ENCODE measurements at places on chromosomes 13 and 19.

- no peak for DNase-seq
Observed at GRCh38 chr13:23629566-23630272, 59.5 kb downstream of the TNFRSF19 start.

DNA sequence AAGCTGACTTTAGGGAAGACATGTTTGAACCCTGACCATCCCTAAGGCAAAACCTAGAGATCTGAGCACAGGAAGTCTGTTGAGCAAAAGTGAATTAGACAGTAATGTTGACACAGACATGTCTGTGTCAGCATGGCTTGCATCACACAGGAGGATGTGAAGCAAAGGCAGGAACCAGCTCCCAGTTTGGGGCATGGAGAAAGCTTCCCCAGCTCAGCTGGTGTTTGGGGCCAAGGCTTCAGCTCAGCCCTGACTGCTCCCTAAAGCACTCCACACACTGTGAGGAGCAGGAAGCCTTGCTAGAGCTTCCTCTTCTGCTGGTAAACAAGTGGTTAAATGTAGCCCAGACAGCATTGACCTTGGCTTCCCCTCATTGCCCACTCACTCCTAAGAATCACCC is 153.8 kb upstream of the UBL3 start:
- DNase-seq = no peak

DNA sequence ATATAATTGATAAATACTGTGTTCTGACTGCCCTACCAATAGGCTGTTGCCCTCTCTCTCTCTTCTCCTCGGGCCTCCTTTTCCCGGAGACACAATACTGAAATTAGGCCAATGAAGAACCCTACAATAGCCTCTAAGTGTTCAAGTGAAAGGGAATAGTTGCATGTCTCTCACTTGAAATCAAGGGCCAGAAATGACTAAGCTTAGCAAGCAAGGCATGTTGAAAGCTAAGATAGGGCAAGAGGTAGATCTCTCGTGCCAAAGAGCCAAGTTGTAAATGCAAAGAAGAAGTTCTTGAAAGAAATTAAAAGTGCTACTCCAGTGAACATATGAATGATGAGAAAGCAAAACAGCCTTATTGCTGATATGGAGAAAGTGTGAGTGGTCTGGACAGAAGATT is 13.3 kb downstream of the KATNAL1 start:
- no peak for DNase-seq

- no peak for DNase-seq
Observed at GRCh38 chr19:964761-965694, 19.1 kb upstream of the WDR18 start.

- no peak for DNase-seq
Observed at GRCh38 chr13:51605698-51606097, 21.4 kb downstream of the WDFY2 start.

GRCh38 chr13:57558051-57558467 is 73.5 kb upstream of the PCDH17 start:
- DNase-seq = no peak

DNA sequence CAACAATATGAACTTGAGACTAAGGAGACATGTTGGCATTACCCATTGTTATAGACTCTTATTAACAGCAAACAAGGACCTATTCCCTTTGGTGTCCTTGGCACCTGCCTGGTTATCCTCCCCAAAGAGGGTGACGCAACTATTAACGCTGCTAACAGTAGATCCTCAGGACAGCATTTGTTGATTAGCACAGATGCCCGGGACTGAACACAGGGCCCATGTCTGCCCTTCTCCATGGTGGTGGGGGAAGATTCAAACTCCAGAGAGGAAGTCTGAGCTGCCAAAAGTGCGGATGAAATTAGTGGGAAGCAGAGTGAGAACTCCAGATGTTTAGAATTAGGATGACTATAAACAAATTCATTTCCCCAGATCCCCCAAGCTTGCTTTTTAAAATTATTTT is 101.2 kb upstream of the RAP2A start:
- no peak for DNase-seq

- DNase-seq = no peak
Observed at GRCh38 chr13:97130190-97130589, 91.9 kb upstream of the MBNL2 start.

DNA sequence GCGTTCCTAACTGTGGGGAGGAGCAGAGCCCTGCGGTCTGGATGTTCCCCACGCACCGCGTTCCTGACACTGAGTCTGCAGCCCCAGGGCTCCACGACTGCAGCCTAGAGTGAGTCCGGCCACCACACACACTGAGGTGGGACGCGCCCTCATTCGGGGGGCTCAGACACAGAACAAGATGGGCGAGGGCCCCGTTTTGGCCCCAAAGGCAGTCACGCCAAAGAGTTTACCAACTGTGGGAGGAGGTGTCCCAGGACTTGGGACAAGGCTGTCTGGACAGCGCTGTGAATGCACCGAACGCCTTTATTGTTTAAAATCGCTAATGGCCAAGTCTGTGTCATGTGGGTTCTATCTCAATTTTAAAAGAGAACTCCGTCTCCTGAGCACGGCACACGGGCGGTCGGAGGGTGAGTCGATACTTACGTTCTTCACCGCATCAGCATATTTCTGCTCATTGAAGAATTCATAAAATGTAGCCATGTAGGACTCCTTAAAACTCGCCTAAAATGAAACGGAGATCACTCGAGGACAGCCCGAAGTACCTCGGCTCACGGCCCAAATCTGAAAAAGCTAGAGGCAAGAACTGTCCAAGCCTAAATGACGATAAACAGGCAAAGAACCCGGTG is 35.2 kb upstream of the C13orf46 start:
- no peak for DNase-seq

- DNase-seq = no peak
Observed at GRCh38 chr13:113327766-113328471, 30.9 kb downstream of the LAMP1 start.

DNA sequence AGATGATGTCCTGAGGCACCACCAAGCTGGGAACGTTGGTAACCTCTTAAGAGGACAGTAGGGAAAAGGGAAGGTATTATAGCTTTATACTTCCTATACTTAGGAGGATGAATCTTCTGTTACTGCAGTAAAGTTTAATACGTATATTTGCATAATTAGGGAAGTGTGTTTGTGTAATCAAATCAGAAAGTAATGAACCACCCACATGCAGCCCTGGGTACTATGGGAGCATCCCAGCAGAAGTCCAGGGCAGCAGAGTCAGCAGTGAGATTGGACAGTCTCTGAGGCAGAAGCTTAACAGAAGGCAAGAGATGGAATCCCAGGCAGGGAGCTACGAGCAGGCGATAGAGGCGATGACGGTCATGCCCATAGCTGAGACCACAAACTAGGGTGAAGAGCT is 12.5 kb downstream of the SAFB start:
- no peak for DNase-seq

DNA sequence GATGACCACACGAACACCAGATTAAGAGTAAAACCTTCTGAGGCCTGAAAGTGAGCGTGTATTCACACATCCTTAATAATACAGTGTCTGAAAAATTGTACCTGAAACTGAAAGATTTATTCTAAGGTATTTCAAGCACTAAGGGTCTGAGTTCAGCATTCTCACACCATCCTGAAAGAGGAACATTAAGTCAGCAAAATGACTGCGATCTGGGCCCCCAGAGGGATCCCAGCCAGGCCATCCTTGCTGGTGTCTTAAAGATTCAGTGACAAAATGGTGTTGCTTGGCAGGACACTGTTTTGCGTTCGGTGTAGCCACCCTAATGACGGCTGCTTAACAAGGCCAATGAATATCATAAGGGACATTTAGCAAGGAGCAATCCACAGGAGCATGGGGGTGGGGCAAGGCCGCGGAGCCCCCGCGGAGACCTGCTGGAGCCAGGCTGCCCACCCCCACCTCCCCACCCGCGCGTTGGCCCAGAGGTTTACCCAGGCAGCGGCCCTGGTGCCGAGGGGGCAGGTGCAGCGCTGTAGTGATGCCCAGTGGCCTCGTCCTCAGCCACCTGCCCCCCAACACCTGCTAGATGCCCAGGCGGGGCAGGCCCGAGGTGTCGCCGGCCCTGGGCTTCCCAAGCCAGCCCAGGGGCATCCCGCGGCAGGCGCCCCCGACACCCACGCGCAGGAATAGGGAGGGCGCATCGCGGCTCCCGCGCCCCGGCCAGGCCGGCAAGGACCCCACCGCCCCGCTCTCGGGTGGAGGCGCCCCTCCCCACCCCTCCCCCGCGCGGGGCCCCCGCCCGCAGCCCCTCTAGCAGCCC is 742 bp downstream of the NALCN start:
- no peak for DNase-seq

DNA sequence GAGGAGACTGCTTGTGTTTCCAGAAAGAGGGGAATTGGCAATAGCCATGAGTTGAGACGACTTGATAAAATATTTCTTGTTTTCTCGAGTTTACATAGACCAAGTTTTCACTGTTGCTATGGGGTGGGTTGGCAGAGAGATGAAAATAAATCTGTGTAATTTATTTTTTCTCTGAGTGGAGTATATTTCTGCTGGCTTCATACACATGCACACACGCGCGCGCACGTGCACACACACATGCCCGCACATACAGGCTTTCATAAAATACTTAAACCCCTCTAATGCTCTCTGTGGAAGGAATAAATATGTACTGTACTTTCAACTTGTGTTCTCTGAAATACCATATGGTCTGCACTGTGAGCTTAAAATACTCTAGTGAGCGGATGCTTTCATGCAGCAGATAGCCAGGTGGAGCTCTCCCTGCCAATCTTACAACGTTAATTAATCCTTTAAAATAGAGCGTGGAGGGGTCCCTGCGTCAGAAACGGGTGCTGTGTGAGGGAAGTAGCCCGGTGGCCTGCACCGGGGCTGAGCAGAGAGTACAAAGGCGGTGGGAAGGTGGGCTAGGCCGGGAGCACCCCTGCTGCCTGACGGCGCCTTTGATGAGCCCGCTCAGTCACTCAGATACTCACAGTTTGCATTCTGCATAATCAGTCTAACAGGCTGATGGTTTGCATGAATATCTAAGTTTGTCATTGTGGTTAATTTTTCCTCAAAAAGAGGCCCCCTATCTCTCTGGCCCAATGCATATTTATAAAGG is 44.1 kb downstream of the CCNE1 start:
- no peak for DNase-seq

- DNase-seq = no peak
Observed at GRCh38 chr13:53445686-53446085, 417.1 kb downstream of the OLFM4 start.

DNA sequence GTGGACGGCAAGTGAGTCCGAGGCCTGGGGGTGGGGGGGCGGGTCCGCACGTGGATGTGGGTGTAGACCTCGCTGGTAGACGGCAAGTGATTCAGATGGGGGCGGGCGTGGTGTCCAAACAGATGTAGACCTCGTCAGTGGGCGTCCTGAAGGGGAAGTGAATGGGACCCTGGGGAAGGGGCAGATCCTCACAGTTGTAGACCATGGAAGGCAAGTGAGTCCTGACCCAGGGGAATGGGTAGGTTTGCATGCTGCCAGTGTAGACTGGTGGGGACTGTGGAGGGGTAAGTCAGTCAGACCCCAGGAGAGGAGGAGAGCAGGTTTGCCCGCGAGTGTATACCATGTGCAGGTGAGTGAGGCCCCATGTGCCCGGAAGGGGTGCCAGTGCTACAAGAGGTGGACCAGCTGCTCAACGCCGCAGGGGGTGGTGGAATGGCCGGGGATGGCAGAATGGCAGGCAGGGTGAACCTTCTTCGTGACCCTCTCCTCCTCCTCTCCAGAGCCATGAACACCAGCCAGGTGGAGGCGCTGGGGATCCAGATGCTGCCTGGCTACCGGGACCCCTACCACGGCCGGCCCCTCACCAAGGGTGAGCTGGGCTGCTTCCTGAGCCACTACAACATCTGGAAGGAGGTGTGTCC is 22.1 kb downstream of the COLGALT1 start:
- no peak for DNase-seq

- no peak for DNase-seq
Observed at GRCh38 chr19:47796785-47797184, 7.6 kb downstream of the TPRX1 start.

DNA sequence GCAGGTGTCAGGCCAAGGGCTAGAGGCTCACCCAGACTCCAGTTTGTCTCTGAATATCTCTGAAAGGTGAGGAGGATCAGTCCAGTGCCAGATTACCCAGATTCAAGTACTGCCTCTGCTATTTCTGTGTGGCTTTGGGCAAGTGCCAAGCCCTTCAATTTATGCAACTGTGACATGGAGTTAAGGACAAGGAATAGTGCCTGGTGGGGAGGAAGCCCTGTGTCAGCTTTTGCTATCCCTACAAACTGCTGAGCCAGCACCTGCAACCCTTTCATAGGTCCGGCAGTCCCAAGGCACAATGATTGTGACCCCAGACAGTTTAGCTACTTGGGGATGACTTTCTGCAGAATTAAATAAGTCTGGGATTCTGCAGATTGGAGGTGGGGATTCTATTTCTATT is 123.0 kb downstream of the KL start:
- DNase-seq = no peak

DNA sequence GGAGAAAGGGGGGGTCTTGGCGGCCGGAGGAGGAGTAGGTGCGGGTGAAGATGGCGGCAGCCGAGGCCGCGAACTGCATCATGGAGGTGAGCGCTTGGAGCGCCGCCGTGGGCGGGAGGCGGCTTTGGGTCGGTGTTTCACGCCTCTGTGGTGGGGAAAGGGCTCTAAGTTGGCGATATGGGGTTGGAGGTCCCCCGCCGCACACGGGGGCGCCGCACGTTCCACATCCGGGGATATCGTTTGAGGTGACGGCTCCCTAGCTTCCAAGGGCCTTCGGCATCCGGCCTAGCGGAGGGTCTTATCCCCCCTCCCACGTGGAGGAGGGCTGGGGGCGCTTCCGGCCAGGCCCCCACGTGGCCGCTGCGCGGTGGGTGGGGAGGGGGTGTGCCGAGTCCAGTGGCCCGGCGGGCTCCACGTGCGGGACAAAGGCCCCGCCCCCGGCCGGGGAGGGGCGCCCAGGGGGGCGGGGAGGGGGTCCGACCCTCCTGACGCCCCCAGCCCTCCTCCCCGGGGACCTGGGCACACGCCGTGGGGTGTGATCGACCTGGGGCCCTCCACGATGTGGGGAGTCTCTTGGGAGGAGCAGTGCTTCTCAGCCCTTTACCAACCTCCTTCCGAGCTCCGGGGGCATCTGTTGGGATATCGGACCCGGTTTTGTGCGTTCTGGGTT is at the start of gene PRMT1:
TSS of gene PRMT1 (plus strand) at position 41 of the 670 bp plus-strand sequence. CDS start at position 51, 10 bp downstream.
- no peak for DNase-seq

- DNase-seq = no peak
Observed at GRCh38 chr19:14502334-14503092, 6.6 kb upstream of the GIPC1 start.

GRCh38 chr13:27104606-27105005 is 67.0 kb downstream of the USP12 start:
- DNase-seq = no peak

GRCh38 chr13:38641164-38641948 is 45.5 kb upstream of the FREM2 start:
- DNase-seq = no peak

DNA sequence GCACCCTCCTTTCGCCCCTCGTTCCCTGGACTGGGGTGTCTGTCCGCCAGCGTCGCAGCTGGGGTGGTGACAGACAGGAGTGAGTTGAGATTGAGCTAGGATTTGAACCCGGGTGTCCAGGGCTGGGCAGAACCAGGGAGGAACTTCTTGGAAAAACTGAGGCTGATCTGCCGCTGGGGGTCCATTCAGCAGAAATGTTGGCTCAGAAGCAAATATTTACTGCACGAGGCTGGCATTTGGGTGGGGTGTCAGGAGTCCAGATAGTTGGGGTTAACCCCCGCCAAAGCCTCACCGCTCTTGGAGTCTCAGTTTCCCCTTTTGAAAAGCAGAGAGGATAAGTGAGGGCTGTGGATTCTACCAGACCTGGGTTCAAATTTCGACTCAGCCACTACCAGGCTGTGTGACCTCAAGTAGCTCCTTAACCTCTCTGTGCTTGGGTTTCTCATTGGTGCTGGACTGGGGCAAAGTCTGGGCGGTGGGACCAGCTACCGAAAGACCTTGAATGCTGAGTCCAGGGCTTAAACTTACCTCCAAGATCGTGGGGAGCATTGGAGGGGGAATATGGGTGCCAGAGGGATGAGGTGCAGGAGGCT is 20.9 kb downstream of the MAST3 start:
- no peak for DNase-seq
